ENCODE measurements at places on chromosomes 7 and 10.

- no peak for DNase-seq
Measured at GRCh38 chr7:24732646-24733413, 24.4 kb downstream of the GSDME start.

- no peak for DNase-seq
Measured at GRCh38 chr10:13512564-13512963, 16.2 kb downstream of the BEND7 start.

- no peak for DNase-seq
Measured at GRCh38 chr7:10845225-10845624, 128.4 kb upstream of the PHF14 start.

- DNase-seq = no peak
Measured at GRCh38 chr10:69953851-69954250, 98.8 kb upstream of the MACROH2A2 start.

- no peak for DNase-seq
Measured at GRCh38 chr10:29120216-29120615, 168.7 kb upstream of the LYZL1 start.

- no peak for DNase-seq
Measured at GRCh38 chr7:156128496-156128895, 316.2 kb upstream of the SHH start.

GRCh38 chr10:11014671-11015445, 2.8 kb upstream of the CELF2 start:
- no peak for DNase-seq

GRCh38 chr7:112206991-112207592, 597 bp downstream of the ZNF277 start:
- DNase-seq = no peak

GRCh38 chr10:24505759-24506158, 217.9 kb downstream of the ARHGAP21 start:
- DNase-seq = no peak

GRCh38 chr10:3867454-3868270, 82.7 kb upstream of the KLF6 start:
- no peak for DNase-seq

- DNase-seq = no peak
Measured at GRCh38 chr10:9198611-9199010, 1144.1 kb downstream of the GATA3 start.

DNA sequence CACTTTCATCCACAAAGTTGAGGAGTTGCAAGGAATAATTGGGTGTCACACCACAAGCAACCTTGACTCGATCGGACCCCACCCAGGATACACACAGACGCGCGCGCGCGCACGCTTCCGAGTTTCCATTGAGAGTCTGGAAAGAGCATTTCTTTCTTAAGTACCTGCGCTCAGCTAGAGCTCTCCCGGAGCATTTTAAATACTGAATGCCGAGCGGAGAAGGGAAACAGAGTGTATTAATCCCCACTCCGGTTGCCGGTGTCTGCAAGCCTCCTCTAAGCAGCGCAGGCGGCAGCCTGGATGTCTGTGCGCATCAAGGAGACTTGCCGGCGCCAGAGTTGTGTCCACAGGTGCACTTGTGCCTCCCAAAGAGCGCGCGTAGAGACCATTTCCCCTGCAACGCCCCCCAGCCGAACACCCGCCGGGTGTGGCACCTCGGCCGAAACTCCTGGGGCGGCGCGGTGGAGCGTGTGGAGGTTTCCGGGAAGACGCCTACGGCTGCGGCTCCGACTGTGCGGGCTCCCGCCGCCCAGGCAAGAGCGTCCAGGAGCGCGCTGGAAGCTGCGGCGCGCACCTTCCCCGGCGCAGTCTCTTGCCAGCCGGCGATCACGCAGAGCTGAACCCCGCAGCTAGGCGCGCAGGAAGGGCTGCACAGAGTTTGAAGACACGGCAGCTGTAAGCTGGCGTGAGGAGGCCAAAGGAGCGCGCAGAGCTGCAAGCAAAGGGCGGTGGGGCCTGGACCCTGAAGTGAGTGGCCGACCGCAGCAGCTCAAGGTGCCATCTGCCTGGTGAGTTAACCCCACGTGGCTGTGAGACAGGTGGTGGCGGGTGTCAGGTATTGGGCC, 1.1 kb upstream of the FEZF1 start:
- DNase-seq = no peak

GRCh38 chr7:26863518-26864308, 677 bp downstream of the SKAP2 start:
- no peak for DNase-seq

DNA sequence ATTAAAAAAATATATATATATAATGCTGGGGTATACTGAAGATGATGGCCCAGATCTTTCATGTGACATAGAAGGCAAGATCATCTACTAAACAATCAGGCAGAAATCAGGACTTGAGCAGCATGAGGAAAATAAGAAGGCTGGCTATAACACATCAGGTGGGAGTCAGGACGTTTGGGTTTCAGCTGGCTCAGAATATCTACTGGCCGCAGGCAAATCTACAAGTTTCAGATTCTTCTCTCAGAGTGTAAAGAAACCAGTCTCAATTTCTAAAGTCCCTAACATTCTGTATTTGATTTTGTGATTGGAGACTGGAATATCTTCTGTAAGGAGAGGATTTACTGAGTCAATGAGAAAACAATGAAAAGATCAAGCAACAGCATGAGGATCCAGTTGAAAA, 37.7 kb upstream of the FAM3C start:
- DNase-seq = no peak

DNA sequence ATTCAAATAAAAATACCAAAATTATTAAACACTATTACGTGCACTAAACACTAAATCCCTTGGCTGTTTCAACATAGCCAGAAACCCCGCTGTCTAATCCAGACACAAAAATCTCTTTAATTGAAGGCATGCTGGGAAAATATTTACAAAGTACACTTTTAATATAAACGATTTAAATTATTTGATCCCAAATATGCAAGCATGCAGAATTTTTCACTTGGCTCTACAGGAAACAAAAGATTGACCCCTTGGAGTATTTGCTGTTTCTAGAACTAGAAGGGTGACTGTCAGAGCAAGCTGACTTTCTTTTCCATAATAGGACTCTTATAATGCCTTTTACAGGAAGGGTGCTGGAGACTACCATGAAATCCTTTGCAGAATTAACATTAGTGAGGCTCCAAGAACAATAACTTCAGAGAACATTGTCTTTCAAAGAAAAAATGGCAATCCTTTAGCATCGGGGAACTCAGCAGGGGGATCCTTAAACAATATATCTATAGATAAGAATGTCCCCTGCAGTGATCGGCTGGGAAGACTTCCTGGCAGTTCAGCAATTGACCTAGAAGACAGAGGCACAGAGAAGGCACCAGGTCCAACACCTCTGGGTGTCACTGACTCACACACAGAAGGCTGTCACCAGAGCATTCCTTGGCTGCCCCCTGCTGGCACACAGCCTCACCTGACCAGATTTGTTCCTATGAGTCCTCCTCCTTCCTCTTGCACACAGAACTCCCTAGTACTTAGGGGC, 55.8 kb upstream of the MRLN start:
- peak; percentile 13 for DNase-seq

DNA sequence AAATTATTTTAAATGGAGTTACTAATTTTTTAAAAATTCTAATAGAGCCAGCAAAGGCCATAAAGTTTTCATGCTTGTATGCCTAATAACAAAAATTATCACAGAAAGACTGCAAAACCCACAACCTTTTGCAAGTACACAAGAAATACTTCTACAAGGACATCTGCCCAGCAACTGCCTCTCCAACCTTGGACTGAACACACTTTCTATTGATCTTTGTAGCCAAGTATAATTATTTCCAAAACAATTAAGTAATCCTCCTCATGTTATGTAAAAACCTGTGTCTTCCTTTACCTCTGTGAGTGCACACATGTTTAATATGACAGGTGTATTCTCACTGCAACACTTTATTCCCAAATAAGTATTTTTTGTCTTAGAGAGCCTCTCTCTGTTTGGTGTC, 16.6 kb upstream of the ACSM6 start:
- DNase-seq = no peak

- no peak for DNase-seq
Measured at GRCh38 chr10:119250641-119251314, 43.4 kb downstream of the GRK5 start.

DNA sequence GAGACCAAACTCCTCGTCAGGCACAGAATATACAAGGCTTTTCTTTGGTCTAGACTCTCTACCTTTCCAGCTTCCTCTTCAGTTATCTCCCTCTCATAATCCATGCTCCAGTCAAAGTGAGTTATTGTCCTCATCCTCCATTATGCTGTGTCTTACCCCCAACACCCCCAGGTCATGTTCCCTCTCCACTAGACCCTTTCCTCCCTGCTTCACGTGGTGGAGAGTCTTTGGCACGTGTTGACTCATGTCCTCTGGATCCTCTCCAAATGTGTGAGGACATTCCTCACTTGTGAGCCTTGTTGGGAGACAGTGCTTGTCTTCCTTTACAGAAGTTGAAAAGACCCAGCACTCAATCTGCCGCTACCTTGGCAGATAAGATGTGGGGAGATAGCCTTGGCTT, 36.0 kb upstream of the DLD start:
- DNase-seq = no peak

DNA sequence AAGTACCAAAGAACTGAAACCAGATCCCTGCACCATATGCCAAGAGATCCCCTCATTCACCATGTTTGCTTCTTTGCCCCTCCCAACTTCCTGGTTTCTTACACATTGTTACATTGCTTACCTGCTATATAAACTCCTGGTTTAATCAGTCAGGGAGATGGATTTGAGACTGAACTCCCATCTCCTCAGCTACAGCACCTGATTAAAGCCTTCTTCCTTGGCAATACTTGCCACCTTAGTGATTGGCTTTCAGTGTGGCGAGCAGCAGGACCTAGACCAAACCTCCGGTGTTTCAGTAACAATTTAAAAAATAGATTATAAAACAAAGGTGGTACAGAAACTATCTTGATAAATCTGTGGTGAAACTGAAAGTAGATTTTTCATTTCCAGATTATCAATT, 122.6 kb downstream of the ST7 start:
- no peak for DNase-seq

DNA sequence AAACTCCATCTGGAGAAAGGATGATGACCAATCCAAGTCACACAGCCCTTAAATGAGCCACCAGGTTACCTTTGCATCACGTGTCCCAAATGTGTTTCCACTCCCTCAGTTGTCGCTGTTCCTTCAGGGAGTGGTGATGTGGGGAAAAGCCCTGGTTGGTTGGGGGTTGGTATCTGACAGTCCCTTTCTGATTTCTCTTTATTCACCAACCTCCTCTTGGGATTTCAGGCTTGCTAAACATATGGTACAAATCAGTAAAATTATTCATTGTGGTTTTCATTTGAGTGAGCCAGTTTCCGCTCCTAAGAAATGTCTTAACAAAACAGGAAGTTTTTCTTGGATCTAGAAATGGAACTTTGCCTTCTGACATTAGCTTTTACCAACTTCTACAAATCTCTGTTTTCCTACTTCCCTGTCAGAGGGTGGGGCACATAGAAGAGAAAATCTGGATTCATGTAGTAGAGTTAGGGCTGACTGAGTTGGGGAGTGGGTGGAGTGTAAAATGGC, 40.0 kb upstream of the KMT2E start:
- DNase-seq = no peak

GRCh38 chr10:111954386-111954785, 229.2 kb downstream of the GPAM start:
- no peak for DNase-seq

- no peak for DNase-seq
Measured at GRCh38 chr10:98748298-98748697, 301.6 kb upstream of the HPS1 start.

DNA sequence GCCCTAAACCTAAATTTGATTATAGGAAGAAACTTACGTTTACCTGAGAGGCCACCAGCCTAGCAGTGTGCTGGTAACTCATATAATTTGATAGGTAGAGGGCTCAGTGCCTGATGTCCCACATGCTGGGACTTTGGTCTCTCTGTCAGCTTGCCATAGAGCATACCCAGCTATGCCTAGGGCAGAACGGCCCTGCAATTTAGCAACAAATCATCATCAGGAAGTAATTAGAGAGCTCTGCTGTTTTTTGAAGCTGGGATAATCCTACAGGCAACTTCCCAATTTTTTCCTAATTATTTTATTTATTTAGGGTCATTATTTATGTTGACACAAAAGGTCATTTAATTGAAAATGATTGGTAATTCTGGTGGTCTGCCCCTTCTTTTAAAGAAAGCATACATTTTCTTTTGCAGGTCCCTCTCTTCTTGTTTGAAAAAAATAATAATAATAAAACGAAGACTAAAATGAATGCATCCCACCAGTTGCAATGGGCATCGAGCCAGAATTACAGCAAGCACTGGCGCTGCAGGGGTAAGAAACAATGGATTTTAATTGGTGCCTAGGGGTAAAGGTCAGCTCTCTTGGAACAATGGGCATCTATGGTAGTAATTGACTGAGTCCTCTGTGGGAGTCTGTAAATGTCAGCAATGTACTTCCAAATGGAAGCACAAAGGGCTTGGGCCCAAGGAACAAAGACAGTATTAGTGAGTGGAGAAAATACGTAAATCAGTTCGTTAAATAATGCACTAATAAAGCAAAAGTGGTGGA, 348.0 kb downstream of the SORCS1 start:
- DNase-seq = no peak

DNA sequence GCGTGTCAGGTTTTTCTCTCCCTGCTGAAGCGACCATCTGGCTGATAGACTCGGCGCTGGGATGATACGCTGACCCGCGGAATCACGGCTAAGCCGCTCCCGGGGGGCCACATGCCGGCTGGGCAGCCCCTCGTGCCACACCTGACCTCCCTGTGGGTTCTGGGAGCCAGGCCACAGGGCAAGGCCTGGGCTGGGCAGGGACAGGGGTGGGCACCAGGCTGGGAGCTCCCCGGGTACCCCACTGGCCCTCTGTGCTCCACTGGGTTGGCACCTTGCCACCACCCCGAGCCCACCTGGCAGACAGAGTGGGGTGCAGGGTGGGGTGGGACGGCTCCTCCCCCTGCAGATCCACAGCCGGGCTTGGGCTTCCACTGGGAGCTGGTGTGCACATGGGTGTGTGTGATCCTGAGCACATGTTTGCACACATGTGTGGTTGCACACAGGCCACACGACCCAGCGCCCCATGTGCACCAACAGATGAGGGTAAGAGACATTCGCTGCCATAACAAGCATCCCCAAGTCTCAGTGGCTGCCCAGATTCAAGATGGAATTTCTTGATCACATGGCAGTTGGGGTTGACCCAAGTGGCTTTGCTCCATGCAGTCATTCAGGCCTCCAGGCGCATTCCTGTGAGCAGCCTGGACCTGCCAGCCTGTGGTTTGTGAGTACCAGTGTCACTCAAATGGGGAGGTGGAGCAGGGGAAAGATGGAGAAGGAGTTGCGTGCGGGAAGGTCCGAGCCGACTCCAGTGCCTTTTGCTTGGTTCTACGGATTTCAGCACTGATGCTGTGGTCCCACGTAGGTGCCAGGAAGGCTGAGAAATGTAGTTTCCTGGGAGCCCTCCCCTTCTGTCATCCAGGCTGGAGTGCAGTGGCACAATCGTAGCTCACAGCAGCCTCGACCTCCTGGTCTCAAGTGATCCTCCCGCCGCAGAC, 79.7 kb downstream of the UNCX start:
- DNase-seq = no peak

DNA sequence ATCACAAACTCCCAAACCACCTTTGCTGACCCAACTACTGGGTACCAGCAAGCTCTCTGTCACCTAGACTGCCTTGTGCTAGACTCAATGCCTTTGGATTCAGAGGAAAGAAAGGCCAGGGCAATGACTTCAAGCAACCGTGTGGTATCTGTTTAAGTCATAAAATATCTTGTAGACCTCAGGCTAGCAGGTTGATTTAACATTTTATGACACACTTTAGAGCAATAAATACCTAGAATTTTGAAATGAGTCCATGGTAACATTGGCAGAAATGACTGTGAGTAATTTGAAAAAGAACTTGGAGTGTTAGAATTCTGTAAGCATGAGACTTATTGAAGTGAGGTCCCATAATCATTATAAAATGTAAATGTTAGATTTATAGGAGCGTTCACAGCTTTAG, 87.2 kb downstream of the TWIST1 start:
- no peak for DNase-seq

GRCh38 chr7:61111-61510, 131.3 kb upstream of the FAM20C start:
- no peak for DNase-seq

Data from retinal pigment epithelial cell (primary cell).